Anterior cingulate cortex (tissue), 58 donors: ENCODE measurements at places on chromosomes 1 and 21.

DNA sequence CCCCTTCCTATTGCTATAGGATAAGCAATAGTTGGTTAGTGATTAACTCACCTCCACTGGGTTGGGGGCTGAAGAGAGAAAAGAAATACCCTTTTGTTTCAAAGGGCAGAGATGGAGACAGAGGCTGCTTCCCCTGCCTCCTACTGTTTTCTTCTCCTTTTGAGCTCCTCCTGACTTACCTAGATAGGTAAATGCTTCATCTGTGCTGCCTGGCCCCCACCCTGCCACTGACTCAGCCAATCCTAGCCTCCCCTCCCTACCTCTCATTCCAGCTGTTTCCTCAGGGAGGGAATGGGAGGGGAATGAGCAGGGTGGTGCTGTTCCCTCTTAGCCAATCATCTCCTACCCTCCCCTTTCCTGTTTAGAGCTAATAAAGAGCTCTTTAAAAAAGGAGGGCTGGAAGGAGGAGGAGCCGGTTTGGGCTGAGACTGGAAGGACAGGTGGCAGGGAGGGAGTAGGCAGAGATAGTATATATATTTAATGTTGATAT, at the start of gene C1orf116:
TSS of gene C1orf116 (minus strand) at position 229 of the 490 bp plus-strand sequence. CDS start 5,158 bp downstream, outside the sequence.
- no peak for DNase-seq

- no peak for DNase-seq
These were observed 34.4 kb downstream of the MAP3K21 start for GRCh38 chr1:233361876-233362275.

DNA sequence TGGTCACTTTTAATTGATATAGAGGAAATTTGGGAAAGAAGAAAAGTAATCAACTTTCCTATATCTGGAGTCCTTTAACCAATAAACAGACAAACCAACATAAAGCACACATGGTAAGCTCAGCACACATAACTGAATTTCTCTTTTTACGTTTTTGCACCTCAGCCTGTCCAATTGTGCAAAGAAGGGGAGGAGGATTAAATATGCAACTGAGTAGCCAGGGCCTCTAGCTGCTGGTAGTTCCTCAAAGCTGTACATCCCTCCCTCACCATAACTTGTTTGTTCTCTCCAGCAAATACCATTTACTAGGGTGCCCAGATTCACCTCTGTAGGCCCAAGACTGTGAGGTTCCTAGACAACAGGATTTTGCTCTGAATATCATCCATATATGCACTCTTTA, 25.4 kb downstream of the ST6GALNAC5 start:
- no peak for DNase-seq

- DNase-seq: no peak
These were observed 15.5 kb upstream of the MTARC2 start for GRCh38 chr1:220732621-220733020.

DNA sequence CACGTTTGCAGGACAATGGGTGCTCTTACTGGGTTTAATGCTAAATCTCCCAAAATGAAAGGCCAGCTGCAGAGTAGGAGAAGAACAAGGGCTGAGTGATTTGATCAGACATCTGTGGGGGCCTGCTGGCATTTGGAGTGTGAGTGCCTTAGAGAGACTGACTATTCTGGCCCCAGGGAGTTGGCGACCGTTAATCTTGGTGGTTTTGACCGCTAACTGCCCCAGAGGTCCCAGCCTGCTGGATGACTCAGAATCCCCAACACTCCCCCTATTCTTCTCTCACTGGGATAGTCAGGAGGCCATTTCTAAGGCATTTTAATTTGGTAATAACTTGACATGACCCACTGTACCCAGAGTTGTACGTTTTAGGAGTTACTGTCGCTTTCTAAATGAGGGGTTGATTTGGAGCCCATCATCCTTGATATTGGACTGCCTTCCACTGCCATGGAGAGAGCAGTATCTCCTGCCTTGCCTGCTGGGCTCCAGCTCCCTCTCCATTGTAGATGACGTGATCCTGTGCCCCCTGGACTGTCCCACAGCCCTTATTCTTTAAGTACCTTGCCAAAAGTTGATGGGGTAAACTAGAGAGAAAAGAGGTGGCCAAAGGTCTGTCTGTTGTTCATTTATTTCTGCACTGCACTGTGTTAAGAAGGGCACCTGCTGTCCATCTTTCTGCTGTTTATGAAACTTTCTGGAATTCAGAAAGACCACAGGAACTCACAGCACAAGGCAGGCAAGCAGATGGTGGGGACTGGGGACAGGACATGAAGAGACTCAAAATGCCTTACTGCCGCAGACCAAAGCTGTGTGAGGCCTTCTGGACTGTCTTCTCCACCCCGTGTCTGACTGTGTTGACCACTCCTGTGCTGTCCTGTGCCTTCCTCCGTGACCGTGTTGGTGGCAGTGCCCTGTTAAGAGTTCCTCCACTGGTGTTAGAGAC, 98.2 kb upstream of the ARTN start:
- no peak for DNase-seq

DNA sequence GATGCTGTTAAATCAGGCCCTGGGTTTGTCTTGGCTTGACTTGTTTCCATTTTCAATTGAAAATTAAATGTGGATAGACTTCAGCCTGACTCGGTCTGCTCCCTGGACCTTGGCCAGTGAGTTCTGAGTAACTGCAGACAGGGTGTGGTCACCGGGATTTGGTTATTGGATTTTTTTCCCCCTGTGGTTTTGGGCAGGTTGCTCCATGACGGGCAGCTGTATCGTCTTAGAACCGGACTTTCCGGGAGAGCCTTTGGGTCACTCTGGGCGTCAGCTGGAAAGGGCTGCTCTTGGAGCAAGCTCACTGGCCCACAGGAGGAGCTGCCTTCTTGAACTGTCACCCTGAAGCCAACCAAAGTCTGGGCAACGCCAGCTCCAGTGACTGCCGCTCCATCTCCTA, 75.0 kb downstream of the CLIC6 start:
- no peak for DNase-seq

DNA sequence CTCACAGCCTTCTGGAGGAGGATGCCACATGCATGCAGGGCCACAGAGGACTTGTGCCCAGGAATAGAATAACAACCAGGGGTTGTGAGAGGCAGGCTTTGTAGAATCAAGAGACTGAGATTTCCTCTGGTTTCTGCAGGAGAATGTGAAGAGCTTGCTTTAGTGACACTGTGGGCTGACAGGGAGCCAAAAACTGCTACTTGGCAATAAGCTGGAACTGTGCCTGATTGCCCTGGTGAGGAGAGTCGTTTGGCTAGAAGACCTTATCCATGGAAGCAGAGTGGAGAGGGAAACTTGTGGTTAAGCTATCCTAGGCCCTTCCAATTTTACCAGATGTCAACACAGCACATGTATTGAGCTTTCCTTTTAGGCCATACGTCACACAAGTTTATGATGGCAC, 902.1 kb downstream of the MRPL39 start:
- DNase-seq: no peak

DNA sequence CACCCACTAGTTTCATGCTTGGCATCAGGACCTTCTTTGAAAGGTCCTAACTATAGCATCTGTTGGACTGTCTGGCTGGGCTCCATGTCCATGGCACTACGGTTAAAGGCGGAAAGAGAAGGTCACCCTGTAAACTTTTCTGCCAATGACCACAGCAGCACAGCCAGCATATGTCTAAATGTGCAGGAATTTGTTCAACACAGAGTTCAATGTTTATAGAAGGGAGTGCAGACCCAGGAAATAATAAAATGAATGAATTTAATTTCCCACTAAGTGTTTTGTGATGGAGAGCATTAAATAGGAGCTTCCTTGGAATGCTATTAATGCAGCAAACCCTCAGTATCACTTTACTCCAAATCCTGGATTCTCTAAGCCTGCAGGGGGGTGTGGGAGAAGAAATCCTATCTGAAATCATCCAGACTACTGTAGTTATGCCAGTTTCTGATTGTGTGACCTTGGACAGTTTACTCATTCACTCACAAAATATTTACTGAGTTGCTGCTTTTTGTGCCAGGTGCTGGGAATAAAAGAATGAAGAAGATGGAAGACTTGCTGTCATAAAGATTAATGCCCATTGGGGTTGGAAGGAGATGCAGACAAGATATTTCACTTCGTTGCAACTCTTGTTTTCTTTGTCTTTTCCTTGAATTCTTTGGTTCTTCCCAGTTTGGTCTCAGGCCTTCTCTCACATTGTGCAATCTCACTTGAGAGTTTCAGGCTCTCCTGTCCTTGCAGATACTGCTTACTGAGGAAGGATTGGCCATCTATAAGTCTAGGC, 195.0 kb downstream of the ROR1 start:
- DNase-seq: no peak

DNA sequence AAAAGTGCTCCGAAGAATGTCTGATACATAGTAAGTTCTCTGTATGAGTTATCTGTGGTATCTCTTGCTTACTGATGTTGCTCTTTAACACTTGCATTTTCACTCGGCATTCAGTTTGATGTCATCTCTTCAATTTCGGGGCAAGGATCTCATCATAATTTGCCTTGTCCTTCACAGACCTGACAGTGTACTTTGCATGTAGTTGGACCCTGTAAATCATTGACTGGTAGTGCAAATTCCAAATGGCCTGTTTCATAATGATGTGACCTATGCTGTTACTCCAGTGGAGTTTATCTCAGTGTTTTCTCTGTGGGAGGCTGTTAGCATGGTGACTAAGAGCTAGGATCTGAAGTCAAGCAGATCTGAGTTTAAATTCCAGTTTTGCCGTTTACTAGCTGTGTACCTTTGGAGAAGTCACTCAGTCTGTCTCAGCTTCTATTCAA, 34.2 kb upstream of the ABCD3 start:
- no peak for DNase-seq

DNA sequence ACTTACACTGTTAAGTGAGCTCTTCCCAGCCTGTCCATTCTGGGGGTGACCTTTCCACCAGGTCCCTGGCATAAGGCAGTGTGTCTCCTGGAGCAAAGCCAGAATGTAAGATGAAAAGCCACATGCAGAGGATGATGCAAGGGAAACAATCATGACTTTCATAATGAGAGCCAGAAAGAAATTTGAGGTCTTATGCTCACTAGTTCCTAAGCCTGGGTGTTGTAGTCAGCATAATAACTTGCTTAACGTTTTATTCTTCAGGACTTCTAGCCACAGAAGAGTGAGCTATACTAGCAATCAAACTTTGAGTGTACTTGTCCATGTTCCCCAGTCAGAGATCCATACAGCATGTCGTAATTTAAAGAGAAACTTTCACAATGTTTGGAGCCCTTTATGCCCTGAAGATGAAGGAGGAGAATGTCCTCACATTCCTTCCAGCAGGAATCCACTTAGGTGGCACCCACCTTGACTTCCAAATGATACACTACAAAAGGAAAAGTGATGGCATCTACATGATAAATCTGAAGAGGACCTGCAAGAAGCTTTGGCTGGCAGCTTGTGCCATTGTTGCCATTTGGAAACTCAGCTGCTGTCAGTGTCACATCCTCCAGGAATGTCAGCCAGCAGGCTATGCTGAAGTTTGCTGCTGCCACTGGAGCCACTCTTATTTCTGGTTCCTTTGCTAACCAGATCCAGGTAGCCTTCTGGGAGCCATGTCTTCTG, 60.5 kb upstream of the FOXD3 start:
- DNase-seq: no peak

- DNase-seq: no peak
These were observed 139.3 kb downstream of the PGBD5 start for GRCh38 chr1:230286890-230287269.

- no peak for DNase-seq
These were observed 4.1 kb downstream of the ATP2B4 start for GRCh38 chr1:203630697-203631096.

DNA sequence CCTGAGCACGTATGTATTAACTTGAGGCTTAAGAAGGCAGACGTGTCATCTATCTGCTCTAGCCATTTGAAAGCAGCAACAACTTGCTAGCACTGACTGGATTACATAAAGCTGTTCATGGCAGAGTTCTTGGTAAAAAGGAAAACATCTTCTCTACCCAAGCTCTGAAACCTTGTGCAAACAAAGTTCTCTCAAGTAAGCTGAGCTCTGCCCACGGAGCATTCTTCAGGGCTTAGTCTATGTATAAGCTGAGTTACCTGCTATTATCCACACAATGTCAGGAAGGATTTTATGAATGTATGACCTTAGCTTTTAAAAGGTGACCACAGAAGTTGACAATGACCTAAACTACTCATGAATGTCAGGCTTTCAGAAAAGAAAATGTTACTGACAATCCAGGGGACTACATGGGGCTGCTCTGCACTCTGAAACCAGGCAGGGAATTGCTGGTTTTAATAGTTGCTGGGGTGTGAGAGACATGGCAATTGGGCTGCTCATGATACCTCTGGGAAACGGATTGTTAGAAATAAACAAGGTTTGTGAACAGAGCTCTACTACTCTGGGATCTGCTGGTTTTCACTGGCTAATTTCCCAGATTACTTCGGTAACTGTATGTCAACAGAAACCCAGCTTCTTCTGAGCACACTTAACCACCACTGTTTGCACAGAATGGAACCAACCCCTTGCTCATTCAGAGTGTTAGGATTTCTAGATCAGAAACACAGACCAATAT, 29.6 kb upstream of the CCN1 start:
- DNase-seq: no peak

DNA sequence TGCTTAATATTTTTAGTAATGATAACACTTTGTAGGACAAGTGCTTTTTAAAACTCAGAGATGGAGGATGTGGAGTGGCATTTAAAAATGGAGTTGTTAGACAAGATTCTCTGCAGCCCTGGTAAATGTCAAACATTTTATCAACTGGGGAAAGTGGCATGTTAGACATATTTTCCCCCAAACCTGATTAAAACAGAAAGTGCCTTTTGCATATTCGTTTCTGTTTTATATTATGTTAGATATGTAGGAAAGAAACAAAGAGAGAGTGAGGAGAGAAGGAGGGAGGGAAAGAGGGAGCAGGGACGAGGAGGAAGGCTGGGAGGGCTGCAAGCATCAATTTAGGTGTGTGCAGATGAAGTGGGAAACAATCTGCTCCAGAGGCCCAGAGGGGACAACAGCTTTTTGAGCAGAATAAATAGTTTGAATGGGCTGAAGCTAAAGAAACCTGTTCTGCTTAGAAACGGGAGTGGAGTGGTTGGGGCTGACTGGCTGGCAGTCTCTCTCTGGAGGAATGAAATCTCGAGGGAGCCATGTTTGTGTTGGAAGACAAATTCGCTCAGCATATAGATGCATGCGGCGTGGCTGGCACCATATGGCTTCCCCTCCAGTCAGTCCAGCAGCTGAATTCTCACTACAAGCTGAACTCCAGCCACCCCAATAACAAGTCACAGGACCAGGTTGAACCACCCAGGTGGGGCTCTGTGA, 502.2 kb downstream of the AJAP1 start:
- DNase-seq: no peak

DNA sequence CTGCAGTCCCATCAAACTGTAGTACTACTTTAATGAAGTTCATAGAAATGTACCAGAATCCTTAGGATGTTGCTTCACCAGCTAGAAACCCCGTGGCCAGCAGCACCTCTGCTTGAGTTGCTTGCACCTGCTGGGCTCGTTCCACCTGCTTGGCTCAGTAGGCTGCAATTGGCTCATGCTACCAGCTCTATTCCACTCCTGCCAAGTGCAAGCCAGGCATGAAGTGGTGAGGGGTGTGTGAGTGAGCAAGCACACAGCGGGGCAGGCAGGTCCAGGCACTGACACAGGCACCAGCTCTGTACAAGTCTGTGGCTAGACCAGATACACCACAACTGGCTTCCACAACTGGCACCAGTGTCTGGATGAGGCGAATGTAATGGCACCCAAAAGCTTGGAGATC, 209.9 kb downstream of the AMY1C start:
- no peak for DNase-seq
